ENCODE measurements at places on chromosomes 11 and 22.

GRCh38 chr11:92826603-92827002, 142.8 kb upstream of the MTNR1B start:
- no peak for DNase-seq

- peak; percentile 35 for DNase-seq
Observed at GRCh38 chr11:84780689-84781293, 846.4 kb downstream of the DLG2 start.

DNA sequence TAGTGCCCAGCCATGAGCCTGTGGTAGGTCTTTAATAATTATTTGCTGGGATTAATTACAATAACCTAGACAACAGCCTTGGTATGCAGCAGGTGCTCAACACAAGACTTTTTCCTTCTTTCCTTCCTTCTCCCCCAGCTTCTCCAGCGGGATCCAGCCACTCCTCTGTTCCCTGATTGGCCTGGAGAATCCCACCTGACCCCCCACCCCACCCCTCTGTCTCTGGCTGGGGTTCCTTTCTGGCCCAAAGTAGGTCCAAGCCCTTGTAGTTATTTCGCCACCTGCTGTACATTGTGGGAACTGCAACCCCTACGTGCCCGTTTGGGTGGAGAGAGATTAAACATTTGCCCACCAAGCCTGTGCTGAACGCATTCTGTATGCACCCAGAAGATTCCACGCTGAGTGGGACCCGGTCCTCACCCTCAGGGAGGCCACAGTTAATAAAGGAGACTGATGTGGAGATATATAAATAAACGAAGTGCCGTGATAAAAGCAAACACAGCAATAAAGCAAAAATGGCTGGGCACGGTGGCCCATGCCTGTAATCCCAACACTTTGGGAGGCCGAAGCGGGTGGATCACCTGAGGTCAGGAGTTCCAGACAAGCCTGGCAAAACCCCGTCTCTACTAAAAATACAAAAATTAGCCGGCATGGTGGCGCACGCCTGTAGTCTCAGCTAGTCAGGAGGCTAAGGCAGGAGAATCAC, 32.1 kb upstream of the DGKZ start:
- DNase-seq = peak; percentile 95

- no peak for DNase-seq
Observed at GRCh38 chr11:80350541-80350940, 909.7 kb upstream of the TENM4 start.

GRCh38 chr22:47063071-47063509, 300.6 kb downstream of the TBC1D22A start:
- no peak for DNase-seq

DNA sequence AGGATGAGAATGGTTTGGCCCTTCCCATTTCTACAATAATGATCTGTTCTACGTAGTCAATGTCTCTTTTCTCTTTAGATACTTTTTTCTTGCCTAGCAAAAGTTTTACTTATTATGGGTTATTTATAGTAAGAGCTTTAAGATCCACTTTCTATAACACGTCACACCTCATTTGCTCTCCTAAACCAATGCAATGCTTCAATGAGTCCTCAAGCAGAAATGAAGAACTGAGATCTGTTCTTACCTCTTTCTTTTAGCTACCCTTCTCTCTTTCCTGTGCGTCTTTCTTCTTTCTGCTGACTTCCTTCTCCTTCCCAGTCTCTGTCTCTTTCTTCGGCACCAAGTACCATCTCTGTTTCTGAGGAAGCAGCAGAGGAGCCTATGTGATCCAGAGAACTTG, 61.8 kb downstream of the SNX19 start:
- no peak for DNase-seq

- DNase-seq = no peak
Observed at GRCh38 chr11:115873813-115874212, 369.6 kb upstream of the CADM1 start.

GRCh38 chr11:70655816-70656215, 257.5 kb downstream of the CTTN start:
- no peak for DNase-seq

DNA sequence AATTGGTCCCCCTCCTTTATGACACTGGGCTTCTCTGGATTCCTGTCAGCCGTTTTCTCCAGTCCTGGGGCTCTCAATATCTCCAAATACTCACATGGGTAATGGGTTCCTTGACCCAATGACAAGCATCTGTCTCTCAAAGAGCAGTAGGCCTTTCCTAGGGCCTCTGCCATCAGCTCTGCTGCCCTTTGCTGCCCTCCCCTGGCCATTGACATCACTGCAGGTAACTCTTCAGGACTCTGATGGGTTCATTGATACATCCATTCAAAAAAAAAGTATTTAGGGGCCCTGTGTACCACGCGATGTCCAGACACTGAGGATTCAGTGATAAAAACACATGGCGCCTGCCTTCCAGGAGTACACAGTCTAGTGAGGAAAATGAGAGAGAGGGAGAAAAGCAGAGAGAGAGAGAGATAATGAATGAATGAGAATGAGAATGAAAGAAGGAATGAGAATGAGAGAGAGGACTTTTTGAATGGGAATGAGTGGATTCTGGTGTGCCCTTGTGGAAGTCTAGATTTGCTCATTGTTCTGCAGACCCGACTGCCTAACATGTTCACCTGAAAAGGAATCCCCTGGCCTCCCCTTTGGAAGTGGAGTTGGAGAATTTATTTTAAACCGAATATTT, 42.6 kb upstream of the OLFML1 start:
- DNase-seq = peak; percentile 77

DNA sequence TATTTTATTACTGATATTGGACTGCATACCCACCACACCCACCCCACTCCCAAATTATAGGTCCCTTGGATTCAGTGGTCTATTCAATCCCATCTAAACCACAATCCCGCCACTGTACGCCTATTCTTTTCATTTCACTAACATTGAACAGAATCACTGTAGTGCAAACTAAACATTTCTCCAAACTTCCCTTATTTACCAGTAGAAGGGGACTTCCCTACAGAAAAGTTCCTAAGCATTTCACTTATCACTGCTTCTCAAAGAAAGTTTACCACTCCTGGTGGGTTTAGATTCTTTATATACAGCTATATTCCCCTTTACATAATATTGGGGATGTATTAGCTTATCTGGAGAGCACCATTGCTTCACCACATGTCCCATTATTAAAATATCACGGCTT, 29.3 kb downstream of the OR8B12 start:
- DNase-seq = no peak

DNA sequence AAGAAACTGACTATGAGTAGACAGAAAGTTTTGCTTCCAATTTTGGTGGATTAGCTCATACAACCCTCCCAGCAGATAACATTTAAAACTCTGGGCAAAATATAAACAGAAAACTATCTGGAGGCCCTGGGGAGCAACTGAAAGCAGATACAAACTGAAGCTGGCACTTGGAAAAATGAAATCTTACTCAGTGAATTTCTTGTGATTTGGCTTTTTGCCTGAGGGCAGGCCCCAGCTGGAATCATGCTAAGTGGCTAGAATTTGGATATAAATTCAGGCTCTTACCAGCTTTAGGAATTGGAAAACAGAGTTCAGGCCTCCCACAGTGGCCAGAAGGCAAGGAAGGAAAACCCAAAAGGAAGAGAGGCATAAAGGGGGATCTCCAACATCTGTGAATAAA, 85.8 kb downstream of the EFCAB6 start:
- DNase-seq = peak; percentile 13

GRCh38 chr11:62835336-62835735, 2.7 kb upstream of the TEX54 start:
- no peak for DNase-seq

DNA sequence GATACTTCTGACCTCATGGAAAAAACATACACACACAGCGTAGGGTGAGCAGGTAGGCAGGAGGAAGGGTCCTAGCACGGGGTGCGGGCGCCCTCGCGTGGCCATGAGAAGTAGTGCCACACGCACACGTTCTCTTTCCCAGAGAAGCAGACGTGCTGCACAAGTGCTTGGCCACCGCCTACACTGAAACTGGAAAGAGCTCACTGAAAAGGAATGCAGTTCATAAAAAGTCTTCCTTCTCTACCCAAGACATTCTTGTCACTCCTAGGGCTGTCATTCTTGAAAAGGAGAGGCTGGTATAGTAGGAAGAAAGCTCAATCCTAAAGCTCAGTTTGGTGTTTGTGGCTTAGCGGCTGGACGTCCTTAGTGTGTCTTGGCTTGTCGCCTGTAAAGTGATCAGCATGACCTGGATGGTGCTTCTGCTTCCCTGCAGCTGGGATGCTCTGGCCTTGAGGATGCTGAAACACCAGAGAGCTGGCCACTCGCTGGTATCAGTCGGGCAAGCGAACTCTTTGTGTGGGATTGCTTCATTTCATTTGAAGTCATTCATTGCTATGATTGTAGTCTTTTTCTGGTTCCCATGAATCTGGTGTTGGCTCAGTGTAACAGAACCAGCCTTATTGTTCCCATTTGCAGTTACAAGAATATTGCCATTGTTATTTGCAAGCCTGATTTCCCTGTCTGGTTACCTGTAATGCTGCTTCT, 303.8 kb downstream of the NTM start:
- peak; percentile 88 for DNase-seq

DNA sequence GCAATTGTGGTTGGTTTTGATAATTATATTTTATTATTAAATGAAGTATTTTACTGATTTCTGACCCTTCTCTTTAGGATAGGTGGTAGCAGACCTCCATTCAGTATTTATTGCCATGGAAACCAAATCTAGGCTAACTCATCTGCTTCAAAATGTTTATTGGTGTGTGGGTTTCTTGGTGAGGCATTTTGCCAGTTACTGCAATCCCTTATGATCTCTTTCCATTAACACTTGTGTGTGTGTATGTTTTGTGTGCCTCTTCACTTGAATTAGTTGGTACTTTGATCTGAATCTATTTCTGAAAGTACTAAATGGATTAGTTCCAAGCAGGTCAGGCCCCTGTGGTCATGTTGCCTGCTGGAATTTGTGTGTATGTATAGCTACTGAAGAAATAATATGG, 184.4 kb upstream of the C11orf87 start:
- DNase-seq = no peak

GRCh38 chr11:66008468-66009101, 3.2 kb upstream of the CST6 start:
- DNase-seq = no peak

DNA sequence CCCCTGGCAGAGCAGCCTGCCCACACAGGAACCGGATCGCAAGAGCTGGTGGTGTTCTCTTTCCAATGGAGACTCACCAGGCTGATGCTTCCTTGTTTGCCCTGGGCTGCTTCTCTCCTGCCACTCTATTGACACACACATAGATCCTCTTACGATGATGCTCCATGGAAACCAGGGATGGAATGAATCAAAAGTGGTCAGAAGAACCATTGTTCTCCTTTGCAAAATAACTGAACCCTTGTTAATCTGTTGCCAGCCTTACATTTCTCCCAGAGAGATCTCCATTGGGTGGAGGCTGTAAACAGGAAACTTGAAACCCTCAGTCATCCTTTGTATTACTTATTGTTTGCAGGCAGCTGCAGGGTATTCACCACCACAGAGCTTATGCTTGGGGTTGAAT, 24.6 kb upstream of the LDLRAD3 start:
- no peak for DNase-seq

- no peak for DNase-seq
Observed at GRCh38 chr11:61976420-61976800, 9.0 kb upstream of the FTH1 start.

- no peak for DNase-seq
Observed at GRCh38 chr11:68211546-68211945, 1.6 kb downstream of the KMT5B start.

DNA sequence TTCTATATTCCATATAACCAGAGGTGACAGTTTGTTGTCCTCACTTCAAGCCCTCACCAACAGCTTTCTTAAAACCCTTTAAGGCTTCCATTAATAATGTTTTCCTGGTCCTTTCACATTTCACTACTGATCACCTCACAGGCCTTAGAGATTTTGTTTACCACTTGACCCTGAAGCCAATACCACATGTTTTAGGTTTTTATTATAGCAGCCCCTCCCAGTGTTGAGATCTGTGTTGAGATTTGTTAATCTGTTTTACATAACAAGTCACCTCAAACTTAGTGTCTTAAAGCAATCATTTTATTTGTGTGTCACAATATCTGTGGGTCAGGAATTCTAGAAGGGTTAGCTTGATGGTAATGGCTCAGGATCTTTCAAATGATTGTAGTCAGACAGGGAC, 49.9 kb downstream of the FAR1 start:
- DNase-seq = no peak

- DNase-seq = no peak
Observed at GRCh38 chr11:8235925-8236324, 27.8 kb downstream of the LMO1 start.

GRCh38 chr11:10503777-10504480, 37.1 kb downstream of the RNF141 start:
- no peak for DNase-seq

GRCh38 chr22:24496661-24497060, 1.5 kb downstream of the UPB1 start:
- DNase-seq = no peak

GRCh38 chr11:104619751-104620150, 278.5 kb downstream of the CASP12 start:
- no peak for DNase-seq

DNA sequence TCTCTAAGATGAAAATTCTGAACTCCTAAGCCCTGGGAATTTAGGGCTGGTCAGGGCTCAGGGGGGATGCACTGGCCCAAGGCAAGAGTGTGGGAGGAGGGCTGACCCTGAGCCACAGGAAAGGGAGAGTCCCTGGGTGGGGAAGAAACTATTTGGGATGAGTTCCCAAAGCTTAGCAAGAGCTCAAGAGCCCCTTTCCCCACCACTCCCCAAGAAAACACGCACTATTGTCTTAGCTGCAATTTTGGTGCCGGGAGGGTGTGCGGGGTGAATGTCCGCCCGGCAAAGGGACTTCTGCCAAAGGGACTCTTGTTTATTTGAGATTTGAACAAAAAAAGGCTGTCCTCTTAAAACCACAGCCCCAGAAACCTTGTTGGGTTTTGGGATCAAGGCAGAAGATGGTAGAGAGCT, 37.0 kb downstream of the KIAA1671 start:
- DNase-seq = no peak

DNA sequence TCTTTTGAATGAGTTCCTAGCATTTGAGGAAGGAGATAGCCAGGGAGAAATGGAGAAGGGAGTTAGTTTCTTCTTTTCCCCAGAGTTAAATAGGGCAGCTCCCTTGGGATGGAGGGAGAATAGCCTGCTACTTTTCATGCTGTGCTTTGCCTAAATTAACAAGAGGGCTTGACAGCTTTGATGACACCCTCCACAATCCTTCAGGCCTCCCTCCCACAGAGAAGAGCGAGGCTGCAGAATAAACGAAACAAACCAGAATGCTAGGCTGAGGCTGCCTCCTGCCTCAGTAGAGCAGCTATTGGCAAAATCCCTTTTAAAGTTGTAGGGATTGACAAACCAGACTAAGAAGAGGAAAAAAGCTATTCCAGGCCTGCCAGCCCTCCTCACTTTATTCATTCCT, 94.6 kb downstream of the C11orf58 start:
- no peak for DNase-seq

All from AG08395 (cell line).